Skeletal muscle cell (primary cell): ENCODE measurements at places on chromosomes 5 and 9.

DNA sequence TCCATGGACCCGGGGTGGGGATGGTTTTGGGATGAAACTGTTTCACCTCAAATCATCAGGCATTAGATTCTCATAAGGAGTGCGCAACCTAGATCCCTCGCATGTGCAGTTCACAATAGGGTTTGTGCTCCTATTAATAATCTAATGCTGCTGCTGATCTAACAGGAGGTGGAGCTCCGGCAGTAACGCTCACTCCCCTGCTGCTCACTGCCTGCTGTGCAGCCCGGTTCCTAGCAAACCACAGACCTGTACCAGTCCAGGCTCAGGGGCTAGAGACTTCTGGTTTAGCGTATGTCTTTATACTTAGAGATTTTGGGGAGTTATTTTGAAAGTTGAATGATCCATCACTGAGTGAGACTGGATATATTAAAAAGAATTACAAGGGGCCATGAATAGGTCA lies 50.2 kb downstream of the RICTOR start:
- DNase-seq = no peak

GRCh38 chr9:132699956-132700355 lies 29.7 kb downstream of the GTF3C4 start:
- DNase-seq = no peak

- no peak for DNase-seq
Observed at GRCh38 chr9:116945817-116946216, 258.7 kb downstream of the TRIM32 start.

DNA sequence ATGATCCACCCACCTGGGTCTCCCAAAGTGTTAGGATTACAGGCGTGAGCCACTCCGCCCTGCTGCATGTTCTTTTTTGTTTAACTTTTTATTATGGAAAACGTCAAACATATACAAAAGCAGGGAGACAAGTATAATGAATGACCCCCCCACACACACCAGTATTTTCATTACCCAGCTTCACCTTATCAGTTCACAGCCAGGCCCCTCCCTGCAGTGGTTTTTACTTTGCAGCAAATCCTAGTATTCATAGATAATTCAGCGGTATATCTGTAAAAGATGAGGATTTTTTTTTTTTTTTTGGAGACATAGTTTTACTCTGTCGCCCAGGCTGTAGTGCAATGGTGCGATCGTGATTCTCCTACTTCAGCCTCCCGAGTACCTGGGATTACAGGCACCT lies 2.3 kb downstream of the POMT1 start:
- DNase-seq = no peak

GRCh38 chr5:65707663-65708062 lies 14.2 kb downstream of the SGTB start:
- DNase-seq = no peak

DNA sequence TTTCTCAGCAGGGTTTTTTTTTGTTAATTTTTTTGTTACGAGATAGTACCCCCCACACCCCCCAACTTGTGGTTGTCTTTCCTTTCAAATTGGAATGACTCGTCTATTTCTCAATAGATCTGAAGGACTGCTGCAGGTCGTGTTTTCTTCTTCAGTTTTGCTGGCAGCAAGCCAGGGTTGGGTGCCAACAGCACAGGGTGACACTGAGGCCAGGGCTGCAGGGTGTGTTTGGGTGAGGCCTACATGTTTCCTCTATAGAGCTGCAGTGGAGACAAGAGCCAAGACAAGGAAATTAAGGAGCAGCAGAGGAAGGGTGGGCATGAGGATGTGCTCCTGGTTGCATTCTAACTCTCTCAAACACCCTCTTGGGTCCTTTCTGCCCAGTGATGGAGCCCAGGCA lies 52.2 kb downstream of the NXNL2 start:
- DNase-seq = no peak

- DNase-seq = no peak
Observed at GRCh38 chr9:1049641-1050040, 516 bp upstream of the DMRT2 start.

DNA sequence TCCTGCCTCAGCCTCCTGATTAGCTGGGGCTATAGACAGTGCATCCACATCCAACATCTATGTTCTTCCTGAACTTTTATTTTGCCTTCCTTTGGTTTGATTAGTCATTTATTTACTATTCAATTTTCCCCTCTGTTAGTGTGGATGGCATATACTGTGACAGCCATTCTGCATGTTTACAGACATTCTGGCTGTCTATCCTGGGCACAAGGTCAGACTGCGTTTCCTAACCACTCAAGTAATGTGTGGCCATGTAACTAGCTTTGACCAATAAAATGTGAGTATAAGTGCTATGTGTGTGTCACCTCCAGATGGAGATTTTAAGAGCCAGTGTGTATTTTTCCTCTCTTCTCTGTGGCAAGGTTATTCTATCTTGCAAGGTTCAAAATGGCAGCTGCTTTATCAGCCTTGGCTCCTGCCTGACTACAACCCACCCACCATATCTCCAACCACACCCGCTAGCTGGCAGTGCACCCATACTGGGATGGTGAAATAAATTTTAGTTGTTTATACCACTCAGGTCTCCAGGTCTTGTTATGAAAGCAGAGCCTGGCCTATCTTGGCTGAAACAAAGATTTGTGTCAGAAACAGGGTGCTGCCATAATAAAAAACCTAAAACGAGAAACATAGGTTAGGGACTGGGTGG lies 32.2 kb downstream of the PDE6A start:
- DNase-seq = no peak

GRCh38 chr9:6552033-6552432 lies 93.5 kb downstream of the GLDC start:
- DNase-seq = peak; percentile 50

DNA sequence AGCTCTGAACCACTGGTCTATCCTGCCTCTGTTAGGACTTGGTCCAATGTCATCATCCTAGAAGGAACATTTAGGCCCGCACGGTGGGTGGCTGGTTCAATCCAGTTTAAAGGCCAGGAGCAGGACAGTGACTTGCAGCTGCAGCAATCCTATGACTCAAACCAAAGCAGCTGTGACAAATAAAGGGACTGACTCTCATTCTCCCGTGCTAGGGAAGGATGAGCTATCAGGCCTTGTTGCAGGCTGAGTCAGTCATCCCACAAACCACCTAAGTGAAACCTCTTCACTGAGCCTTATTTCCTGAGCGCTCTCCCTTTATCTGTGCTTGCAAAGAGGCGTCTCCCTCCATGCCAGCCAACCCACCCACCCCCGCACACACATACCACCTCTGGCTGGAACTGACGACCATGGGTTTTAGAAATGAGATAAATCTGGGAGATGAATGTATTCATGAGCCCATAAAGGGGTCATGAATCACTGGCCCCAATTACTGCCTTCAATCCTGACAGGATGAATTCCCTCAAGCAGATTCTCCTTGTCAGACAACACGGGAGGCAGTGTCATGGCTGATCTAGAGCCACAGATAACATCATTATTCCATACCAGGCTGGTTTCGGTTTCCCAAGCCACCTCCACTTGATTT lies 93.4 kb downstream of the KCNIP1 start:
- DNase-seq = peak; percentile 43

DNA sequence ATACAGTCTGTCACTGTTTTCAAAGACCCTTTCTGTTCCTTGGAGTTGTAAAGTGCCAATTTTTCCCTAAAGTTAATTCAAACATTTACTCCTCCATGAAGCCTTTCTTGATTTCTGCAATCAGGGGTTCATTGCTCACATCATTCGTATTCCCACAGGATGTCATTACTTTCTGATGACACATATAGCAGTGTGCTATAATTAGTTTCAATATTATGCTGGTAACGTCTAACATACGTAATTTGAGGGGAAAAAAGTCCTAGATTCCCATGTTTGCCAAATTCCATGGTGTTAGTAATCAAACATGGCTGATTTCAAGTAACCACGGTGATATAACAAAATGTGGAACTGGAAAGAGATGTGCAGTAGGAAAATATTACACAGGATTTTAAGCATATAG lies 468.2 kb upstream of the MEF2C start:
- DNase-seq = peak; percentile 63

DNA sequence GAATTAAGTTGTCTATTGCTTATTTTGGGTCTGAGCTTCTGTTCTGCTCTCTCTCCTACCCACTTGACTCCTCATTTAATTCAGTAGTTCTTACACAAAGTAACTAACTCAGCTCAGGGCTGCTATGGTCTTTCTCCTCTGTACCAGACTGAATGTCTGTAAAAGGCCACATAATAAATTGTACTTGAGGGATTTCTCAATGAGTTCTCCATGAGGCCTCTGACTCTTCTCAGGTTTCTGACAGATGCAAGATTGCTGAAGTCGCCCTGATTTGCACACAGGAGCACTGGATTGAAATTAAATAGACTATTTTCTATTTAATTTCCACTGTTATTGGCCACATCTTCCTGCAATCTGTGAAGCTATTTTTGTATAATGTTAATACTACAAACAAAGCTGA lies 2.9 kb downstream of the IQGAP2 start:
- no peak for DNase-seq

DNA sequence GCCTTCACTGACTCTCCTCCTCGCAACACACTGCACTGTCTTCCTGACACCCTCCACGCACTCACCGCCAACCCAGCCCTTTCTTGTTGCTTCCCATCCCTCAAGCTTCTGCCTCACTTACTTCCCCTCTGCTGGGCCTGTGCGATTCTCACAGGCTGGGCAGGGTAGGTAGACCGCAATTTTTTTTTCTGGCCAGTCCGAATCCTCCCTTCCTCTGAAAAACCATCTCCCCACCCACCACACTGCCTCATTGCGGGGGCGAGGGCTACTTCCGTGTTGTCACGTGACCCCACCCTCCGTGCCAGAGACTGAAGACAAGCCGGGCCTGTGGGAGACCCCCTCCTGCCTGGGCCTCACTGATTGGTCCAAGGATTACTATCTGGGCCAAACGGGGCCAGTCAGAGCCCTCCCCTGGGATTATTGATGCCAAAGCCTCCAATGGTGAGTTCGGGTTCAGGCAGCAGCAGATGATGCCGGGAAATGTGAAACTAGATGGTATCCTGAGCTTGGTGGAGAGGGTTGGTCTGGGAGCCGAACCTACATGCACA lies 73.1 kb downstream of the STK10 start:
- no peak for DNase-seq

DNA sequence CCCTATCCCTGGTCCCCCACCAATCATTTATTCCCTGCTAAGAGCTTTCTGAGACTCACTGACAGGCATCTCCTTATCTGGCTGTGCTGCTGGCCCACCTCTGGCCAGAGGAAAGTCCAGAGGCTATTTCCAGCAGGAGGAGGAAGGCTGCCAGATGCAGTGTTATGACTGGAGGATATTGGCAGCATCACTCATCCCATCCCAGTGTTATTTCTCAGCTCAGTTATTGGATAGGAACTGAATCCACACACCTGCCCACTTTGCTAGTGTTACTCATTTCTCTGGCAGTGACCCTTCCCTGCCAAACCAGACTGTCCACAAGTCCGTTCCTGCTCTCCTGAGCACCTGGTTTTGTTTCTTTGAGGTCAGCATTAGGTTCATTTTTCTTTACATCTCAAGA lies 228.2 kb downstream of the GRIA1 start:
- DNase-seq = no peak

DNA sequence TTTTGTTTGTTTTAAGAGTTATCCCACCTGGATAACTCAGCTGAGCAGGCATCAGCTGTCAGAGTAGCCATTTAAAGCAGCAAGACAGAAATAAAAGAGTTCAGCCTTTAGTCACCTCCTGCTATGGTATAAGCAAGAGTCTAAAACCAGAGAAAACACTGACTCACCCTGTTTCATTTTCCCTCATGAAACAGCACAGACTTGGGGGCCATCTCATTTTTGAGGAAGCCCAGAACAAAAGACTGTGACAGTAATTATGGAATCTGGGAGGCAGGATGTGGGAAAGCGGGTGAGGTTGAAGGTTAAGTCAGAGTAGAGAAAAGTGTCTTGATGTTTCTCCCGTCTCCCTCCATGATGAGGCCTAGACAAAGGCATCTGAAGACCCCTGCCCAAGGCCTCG lies 90.2 kb upstream of the FAM174A start:
- peak; percentile 14 for DNase-seq

DNA sequence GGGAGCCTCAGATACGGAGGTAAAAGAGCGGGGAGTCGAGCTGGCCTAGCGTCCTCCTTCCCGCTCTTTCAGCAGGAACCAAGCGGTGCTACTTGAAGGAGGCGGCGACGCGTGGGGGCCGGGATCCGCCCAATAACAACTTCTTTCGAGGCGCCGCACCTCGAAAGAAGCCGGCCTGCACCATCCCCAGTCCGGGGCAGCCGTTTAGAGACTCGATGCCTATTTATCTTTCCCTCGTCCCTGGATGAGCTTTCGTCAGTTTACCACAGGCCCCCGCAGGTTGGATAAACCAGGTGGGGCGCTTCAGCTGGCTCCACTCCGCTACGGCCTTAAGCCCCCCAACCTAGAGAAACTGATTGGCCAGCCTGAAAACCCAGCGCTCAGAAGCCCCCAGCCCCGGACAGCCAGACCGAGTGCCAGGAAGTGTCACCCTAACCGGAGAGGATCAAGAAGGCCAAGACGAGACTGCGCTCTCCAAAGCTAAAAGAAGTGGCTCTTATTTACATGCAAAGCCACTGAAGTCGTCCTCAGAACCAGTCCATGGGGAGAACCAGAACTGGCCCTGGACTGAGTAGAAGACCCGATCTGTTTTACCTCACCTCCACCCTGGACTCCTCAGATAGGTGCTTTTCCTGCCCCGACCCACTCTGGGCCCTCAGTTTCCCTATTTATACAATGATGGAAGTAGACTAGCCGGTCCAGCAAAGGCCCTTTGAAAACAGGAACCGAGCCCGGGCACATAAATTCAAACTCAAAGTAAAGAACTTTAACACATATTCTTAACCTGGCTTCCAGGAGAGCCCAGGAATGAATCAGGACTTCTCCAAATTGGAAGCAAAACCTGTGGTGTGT lies 1.4 kb downstream of the HAND1 start:
- no peak for DNase-seq

DNA sequence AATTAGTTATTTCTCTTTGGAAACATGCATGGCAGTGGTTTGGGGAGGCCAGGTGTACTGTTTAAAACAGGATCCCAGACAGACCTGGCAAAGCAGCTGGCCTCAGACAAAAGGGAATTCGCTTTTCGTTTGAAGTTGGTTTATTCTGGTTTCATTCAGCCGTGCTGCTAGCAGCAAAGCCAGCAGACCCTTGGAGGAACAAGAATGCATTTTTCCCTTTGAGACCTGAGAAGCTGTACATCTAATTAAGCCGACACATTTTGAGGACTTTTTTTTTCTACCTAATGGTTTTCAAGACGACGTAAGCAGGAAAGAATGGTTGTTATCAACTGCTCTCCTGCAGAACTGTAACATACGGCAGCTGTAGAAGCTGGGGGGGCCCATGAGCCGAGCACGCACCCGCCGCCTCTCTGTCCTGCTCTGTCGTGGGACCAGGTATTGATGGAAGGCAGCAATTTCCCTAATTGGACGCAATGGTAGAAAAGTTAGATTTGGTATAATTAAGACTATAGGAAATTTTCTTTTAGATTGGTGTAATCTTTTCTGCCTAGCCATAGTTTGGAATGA lies 13.6 kb downstream of the PLEKHG4B start:
- DNase-seq = no peak
